ENCODE measurements at places on chromosomes 1 and 21.

DNA sequence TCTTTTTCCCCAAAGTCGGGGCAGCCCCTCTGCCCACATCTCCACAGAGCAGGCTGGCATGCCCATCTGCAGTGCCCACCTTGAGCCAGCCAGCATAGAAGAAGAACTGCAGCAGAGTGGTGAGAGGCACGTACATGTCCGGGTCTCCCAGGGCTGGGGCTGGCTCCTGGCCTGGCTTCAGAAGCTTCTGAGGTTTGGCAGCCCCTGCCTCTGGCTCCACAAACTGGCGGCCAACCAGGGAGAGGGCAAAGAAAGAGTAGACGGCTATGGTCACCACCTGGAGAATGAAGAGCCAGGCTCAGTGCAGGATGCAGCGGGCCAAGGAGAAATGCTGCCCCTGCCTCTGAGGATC lies 3.0 kb downstream of the BEST4 start:
- DNase-seq: peak; percentile 68

DNA sequence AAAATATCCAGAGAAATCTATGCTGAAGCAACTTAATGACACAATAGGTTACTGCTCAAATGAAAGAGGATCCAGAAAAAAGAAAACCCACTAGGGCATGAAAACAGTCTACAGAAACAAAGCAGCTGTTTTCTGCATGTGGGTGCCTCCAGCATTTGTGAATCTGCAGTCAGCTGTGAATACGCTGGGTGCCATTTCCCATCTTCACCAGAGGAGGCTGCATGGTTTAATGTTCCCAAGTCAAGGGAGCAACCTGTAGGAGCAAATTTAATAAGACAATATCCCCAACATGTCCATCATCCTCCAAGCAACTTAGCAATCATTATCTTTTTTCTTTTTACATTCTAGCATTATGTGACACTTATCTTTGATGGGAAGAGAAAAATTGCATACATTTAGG lies 396.6 kb downstream of the BRINP2 start:
- no peak for DNase-seq

- DNase-seq: no peak
Observed at GRCh38 chr1:39153684-39154083, 50.8 kb upstream of the MACF1 start.

DNA sequence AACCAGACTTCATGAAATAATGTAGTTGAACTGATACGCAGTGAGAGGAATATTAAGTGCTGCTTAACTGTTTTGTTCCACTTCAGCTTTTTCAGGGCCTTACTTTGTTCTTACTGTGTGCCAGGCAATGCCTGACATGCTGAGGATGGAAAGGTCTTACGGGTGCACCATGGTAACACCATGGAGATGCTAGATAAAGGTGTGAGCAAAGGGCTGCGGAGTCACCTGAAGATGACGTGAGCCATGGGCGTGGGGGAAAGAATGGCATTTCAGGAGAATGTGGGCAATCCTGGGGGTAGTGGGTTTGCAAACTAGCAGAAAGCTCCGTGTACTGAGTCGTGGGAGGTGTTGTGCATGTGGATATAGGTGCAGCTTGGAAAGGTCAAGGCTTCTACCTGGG lies 27.3 kb downstream of the MAN1C1 start:
- peak; percentile 43 for DNase-seq

GRCh38 chr1:27471477-27471876 lies 18.5 kb downstream of the WASF2 start:
- no peak for DNase-seq

- DNase-seq: no peak
Observed at GRCh38 chr1:219330001-219330400, 156.3 kb downstream of the LYPLAL1 start.

DNA sequence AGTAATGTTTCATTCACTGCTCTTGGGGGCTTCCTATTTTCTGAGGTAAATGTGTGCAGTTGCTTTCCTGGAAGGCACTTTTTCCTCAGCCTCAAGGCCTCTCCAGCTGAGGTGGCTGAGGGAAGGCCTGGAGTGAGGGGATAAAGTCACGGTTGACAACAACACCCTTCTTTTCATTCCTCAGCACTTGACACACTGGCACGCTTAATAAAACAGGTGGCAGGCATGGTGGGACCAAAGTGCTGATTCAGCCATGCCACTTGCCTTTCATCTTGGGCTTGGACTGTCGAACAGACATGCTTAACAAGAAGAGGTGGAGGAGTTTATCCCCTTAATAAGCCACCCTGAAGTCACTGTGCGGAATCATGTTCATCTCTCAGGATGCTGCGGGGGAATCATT lies 23.6 kb upstream of the GRHL3 start:
- DNase-seq: no peak

- DNase-seq: no peak
Observed at GRCh38 chr1:97396463-97396862, 524.4 kb downstream of the DPYD start.

- no peak for DNase-seq
Observed at GRCh38 chr1:184647471-184647870, 107.2 kb downstream of the EDEM3 start.

DNA sequence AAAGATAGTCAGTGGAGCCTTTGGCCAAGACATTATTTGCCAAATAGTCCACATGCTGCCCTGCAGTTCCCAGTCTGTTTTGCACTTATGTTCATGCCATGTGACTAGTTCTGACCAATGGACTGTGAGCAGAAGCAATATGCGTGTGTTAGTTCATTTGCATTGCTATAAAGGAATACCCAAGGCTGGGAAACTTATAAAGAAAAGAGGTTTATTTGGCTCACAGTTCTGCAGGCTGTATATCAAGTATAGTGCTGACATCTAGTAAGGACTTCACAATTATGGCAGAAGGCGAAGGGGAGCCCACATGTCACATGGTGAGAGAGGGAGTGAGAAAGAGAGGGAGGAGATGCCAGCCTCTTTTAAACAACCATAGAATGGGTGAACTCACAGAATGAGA lies 193.3 kb downstream of the PTPRU start:
- DNase-seq: no peak

- DNase-seq: no peak
Observed at GRCh38 chr1:87213135-87213515, 115.6 kb upstream of the LMO4 start.

DNA sequence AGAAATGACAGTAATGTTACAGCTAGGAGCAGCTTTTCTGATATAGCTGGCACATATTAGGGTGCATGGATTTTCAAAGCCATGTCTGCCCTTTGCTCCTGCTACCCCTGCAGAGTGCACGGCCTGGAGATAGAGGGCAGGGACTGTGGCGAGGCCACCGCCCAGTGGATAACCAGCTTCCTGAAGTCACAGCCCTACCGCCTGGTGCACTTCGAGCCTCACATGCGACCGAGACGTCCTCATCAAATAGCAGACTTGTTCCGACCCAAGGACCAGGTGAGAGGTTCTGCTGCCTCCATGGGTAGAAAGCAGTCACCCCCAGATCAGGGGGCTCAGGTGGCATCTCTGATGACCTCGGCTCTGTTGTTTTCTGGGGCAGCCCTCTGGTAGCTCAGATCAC lies 9.8 kb downstream of the MTARC1 start:
- DNase-seq: no peak

GRCh38 chr1:38507563-38507962 lies 352.0 kb downstream of the RRAGC start:
- DNase-seq: no peak

GRCh38 chr1:235105051-235106043 lies 23.3 kb downstream of the TOMM20 start:
- peak; percentile 49 for DNase-seq

DNA sequence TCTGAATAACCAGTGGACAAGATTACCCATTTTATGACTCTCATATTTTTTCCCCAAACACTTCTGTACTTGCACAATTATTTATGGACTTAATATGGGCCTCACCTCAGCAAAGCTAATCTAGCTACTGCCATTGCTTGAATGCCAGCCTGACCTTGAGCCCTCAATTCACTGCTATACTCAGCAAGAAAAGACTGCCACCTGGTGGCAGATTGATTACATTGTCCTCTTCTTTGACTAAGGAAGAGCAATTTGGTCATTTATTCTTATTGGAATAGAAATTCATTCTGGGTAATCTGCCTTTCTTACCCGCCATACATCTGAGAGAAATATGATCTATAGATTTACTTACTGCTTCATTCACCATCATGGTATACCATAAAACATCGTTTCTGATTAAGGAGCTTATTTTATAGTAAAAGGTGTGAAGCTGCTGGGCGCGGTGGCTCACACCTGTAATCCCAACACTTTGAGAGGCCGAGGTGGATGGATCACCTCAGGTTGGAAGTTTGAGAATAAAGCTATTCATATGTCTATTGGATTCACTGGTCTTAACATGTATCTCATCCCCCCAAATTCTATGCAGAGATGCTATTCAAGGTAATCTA lies 32.9 kb upstream of the DIPK1A start:
- peak; percentile 67 for DNase-seq

- no peak for DNase-seq
Observed at GRCh38 chr1:82795508-82796149, 994.9 kb downstream of the ADGRL2 start.

DNA sequence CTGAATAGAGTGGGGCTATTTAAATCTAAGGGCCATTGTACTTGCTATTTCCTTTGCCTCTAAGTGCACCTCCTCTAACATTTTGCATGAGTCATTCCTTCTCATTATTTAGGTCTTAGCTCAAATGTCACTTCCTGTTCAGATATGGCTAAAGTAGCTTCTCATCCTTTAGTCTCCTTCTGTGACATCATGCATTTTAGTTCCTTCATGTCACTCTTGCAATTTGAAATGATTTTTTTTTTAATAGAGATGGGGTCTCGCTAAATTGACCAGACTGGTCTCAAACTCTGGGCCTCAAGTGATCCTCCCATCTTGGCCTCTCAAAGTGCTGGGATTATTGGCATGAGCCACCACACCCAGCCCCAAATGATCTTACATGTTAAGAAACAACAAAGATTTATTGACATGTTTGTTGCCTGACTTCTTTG lies 6.6 kb downstream of the TBX19 start:
- DNase-seq: no peak

GRCh38 chr1:1298861-1299685 lies 8.7 kb downstream of the ACAP3 start:
- DNase-seq: no peak

- DNase-seq: no peak
Observed at GRCh38 chr1:156167536-156167935, 14.2 kb downstream of the SEMA4A start.

DNA sequence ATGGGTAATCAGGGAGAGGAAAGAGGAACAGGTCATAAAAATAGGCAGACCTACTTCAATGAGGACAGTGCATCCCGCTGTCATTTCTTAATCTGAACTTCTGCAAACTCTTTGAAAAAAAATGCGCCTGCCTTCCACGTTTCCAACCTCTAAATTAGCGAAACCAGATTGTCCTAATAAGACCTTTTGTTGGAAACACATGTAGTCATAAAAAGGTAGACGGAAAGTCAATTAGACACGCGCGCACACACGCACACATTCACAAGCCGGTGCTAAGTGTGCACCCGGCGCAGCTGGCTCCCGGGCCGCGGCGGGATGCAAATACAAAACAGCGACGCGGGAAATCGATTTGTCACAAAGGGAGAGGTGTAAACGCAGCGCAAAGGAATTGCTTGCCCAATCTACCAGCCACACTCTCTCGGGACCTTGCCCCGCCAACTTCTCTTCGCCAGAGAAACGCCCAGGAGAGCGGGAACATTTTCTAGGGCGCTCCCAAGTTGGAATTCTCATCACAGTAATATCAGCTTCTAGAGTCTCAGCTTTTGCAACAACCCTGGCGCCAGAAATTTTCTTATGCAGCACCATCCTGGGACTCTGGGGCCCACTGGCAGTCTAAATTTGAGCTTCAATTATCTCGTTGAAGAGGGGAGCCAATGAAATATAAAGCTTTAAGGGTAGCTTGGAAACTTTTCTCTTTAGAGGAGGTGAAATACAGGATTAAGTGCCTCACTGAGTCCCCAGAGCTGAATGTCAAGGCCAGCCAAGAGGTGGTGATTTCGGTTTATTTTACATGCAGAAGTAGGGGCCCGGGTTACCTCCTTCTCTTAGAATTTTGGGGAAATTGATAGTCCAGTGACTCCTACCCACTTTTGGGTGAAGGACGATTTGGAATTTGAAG lies 4.5 kb downstream of the PRRX1 start:
- no peak for DNase-seq

- no peak for DNase-seq
Observed at GRCh38 chr1:32052887-32053286, 19.9 kb upstream of the TMEM39B start.

DNA sequence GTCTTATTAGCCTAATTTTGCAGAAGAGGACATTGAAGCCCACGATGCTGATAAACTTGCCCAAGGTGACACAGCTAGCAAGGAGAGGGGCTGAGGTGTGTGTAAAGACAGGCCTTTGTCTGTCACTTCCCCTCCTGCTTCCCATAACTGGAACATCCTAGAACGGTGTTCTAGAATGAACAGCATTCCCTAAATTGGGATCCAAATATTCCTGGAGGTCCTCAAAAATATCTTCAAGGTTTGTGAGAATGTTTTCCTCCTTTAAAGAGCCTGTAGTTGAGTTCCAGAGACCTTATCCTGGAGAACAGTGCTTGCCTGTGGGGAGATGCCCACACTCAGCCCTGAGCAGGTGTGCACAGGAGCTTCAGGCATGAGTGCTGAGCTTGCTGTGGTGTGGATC lies 41.5 kb upstream of the SAMD13 start:
- DNase-seq: no peak

All from activated CD8-positive, alpha-beta memory T cell treated with anti-CD3 and anti-CD28 coated beads, Interleukin-2, amount 50 U/mL, for 48 hours (primary cell).